ENCODE measurements at places on chromosomes 2 and 18.

DNA sequence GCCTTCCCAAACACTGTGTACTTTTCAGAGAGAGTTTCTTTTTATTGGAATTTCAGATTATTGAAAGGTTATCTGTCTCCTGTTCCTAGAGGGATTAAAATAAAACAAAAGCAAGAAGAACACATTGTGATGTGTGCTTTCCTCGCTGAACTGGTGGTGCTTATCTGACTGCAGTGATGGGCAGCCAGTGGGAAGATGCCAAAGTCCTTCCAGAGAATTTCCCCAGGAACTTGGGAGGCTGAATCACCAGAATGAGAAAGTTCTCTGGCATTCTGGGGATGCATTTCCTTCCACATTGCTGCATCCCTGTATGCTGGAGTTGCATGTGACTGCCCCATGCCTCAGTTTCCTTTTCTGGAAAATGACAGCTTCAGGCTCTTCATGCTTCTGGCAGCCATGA is 53.9 kb upstream of the SEC11C start:
- H3K4me3 ChIP-seq: peak overlapping the region; percentile 40
- no peaks in the 10 kb centered on the region for H3K36me3 ChIP-seq
- peak; percentile 48 for DNase-seq
- H3K27ac ChIP-seq: peak overlapping the region; percentile 27

- no peak overlapping the region for H3K27ac ChIP-seq
- H3K4me3 ChIP-seq: no peak overlapping the region
- no peaks in the 10 kb centered on the region for H3K36me3 ChIP-seq
- no peaks in the 10 kb centered on the region for H3K27me3 ChIP-seq
- H3K4me1 ChIP-seq: no peaks in the 10 kb centered on the region
- no peak for DNase-seq
These were observed 921.7 kb downstream of the DPP10 start for GRCh38 chr2:115364093-115364492.

GRCh38 chr2:88709181-88709631 is 17.7 kb downstream of the RPIA start:
- H3K27ac ChIP-seq: no peak overlapping the region
- peaks cover 18% of the 10 kb centered on the region for H3K36me3 ChIP-seq
- DNase-seq: peak; percentile 3
- peaks cover 2% of the 10 kb centered on the region for H3K27me3 ChIP-seq

GRCh38 chr18:28689588-28689987 is 512.7 kb upstream of the CDH2 start:
- no peaks in the 10 kb centered on the region for H3K27me3 ChIP-seq
- no peak for DNase-seq
- no peaks in the 10 kb centered on the region for H3K36me3 ChIP-seq
- no peak overlapping the region for H3K4me3 ChIP-seq
- H3K4me1 ChIP-seq: peaks cover 53% of the 10 kb centered on the region
- H3K27ac ChIP-seq: no peak overlapping the region

GRCh38 chr18:48325115-48325665 is 84.0 kb downstream of the ZBTB7C start:
- no peak overlapping the region for H3K27ac ChIP-seq
- H3K4me3 ChIP-seq: no peak overlapping the region
- no peak for DNase-seq

DNA sequence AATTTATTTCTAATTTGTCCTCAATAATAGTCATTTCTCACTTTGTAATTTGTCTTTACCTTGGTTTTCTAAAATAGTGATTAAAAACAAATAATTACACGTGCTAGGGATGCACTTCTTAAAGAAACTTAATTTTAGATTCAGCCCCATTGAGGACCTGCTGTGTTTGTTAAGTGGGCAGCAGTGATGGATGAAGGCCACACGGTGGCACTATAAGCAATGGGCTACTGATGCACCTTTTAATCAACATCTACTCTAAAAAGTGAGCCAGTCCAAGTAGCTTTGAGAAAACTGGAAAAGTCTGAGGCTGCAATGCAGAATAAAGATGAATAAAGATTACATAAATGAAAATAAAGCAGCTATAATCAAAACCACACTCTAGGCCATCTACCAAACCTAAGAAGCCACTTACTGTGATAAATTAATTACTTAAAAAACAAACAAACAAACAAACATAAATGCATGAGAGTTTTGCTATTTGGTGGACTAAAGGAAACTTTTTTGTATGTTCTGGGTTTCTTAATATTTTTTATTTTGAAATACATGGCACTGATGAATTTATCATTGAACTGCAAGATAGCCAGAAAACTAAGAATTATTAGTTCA is 89.3 kb downstream of the PDE11A start:
- H3K4me1 ChIP-seq: peaks cover 20% of the 10 kb centered on the region
- DNase-seq: peak; percentile 58
- peaks cover 2% of the 10 kb centered on the region for H3K27me3 ChIP-seq
- H3K36me3 ChIP-seq: no peaks in the 10 kb centered on the region

- H3K4me3 ChIP-seq: no peak overlapping the region
- no peak for DNase-seq
- no peaks in the 10 kb centered on the region for H3K36me3 ChIP-seq
- H3K27ac ChIP-seq: no peak overlapping the region
- H3K27me3 ChIP-seq: no peaks in the 10 kb centered on the region
These were observed 286.5 kb upstream of the CDH7 start for GRCh38 chr18:65464361-65464760.

Data from HFFc6 (cell line).